ENCODE measurements at places on chromosomes 13 and 19.
A peak's percentile ranks its signal among the peaks of the same experiment; 100 is the strongest.

GRCh38 chr13:22862478-22862877, 318.3 kb upstream of the SGCG start:
- DNase-seq, result no peak

- no peak for DNase-seq
Observed at GRCh38 chr13:80379245-80379644, 38.3 kb upstream of the SPRY2 start.

DNA sequence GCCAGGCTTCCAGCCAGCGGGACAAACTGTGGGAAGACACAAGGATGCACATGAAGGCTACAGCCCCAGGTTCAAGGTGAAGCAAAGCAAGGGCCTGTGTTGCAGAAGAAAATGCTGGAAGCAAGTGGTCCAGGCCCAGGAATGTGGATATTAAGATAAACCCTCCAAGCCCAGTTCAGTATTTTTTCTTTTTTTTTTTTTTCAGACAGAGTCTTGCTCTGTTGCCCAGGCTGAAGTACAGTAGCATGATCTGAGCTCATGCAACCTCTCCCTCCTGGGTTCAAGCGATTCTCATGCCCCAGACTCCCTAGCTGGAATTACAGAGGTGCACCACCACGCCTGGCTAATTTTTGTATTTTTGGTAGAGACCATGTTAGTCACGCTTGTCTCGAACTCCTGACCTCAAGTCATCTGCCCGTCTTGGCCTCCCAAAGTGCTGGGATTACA, 4.4 kb downstream of the PRDX2 start:
- DNase-seq, result no peak

- no peak for DNase-seq
Observed at GRCh38 chr19:38006361-38007045, 99.5 kb downstream of the SIPA1L3 start.

DNA sequence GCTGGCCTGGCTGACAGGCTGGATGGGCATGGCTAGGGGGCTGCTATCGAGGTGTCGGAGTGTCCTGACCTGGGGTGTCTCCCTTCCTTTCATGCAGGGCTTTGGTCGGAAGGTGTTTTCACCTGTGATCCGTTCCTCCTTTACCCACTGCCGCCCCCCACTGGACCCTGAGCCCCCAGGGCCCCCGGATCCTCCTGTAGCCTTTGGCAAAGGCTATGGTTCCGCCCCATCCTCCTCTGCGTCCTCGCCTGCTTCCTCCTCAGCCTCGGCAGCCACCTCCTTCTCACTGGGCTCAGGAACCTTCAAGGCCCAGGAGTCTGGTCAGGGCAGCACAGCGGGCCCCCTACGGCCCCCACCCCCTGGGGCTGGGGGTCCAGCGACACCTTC, 11.8 kb upstream of the PRR19 start:
- no peak for DNase-seq

- peak; percentile 89 for DNase-seq
Observed at GRCh38 chr13:27960362-27961226, 8.5 kb downstream of the CDX2 start.

DNA sequence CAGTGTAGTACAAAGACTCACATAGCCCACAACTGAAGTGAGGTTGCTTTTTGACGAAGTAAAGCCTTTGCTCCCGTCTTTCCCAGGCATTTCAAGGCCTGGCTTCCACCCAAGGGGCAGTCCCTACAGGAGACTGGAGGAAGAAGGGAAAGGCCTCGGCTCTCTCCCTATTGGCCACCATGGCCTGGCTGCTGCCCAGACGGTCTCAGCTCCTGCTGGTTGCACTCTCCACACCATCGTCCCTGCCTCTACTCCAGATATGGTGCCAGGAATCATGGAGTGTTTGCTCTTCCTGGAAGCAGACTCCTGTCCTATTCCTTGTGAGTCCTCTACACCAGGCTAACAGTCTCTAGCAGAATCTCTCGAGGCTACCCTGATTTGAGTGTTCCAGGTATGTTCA, 124.1 kb upstream of the UQCRFS1 start:
- DNase-seq, result no peak

- no peak for DNase-seq
Observed at GRCh38 chr19:13493516-13494310, 12.6 kb downstream of the CACNA1A start.

DNA sequence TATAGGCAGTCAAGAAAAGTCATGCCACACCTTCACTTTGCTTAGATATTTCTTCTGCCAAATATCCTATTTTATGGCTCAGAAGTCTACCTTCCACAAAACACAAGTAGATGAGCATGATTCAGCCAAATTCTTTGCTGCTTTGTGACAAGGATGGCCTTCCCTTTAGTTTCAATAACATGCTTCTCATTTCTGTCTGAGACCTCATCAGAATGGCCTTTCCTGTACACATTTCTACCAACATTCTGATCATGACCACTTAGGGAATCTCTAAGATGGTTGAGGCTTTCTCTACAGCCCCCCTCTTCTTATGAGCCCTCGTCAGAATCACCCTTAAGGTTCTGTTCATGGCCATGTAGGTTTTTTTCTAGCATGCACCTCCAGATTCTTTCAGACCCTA, 96.2 kb downstream of the COL4A2 start:
- no peak for DNase-seq

- no peak for DNase-seq
Observed at GRCh38 chr13:29801737-29802305, 48.6 kb downstream of the UBL3 start.

GRCh38 chr13:110089815-110090214, 217.1 kb downstream of the COL4A1 start:
- DNase-seq, result no peak

GRCh38 chr13:44312834-44313551, 60.6 kb upstream of the SERP2 start:
- no peak for DNase-seq

- no peak for DNase-seq
Observed at GRCh38 chr13:110664041-110664440, 41.9 kb downstream of the CARS2 start.

- peak; percentile 34 for DNase-seq
Observed at GRCh38 chr19:15072930-15073647, 8.9 kb upstream of the OR1I1 start.

DNA sequence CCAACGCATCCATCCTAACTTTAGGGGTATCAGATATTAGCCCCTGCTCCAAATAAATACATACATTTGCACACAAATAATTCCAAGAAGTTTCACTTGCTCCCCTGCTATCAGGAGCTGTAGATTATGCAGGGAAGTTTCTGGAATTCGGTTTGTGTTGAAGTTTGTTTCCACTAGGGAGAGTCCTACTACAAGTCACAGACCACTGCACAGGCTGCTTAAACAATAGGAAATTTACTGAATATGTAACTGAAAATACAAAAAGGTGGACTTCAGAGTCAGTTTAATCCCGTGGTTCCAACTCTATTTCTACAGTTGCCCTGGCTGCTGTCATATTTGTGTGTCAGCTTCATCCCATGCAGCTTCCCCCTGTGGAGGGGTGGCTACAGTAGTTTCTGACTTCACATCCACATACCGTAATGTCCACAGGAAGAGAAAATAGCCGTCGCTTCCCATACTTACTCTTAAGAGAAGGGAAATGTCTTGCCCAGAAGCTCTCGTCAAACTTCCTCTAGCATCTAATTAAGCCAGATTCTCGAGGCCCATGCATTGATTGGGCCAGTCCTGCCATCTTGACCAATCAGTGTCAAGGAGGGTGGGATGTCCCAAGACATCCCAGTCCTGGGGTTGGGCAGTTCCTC, 286.6 kb downstream of the COG6 start:
- DNase-seq, result no peak

GRCh38 chr13:41306271-41307145, 4.6 kb upstream of the NAA16 start:
- no peak for DNase-seq

DNA sequence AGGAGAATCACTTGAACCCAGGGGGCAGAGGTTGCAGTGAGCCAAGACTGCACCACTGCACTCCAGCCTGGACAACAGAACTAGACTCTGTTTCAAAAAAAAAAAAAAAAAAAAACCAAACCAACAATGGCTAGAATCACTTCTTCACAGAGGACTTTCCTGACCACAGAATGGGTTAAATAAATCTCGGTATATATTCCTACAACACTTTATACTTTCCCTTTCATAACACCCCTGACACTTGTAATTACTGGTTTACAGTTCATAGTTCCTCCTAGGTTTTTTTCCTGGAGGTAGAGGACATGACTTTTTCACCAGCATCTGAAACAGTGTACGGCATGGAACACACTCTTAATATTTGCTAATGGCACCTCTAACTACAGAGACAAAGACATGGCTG, 31.4 kb downstream of the ZDHHC20 start:
- no peak for DNase-seq

DNA sequence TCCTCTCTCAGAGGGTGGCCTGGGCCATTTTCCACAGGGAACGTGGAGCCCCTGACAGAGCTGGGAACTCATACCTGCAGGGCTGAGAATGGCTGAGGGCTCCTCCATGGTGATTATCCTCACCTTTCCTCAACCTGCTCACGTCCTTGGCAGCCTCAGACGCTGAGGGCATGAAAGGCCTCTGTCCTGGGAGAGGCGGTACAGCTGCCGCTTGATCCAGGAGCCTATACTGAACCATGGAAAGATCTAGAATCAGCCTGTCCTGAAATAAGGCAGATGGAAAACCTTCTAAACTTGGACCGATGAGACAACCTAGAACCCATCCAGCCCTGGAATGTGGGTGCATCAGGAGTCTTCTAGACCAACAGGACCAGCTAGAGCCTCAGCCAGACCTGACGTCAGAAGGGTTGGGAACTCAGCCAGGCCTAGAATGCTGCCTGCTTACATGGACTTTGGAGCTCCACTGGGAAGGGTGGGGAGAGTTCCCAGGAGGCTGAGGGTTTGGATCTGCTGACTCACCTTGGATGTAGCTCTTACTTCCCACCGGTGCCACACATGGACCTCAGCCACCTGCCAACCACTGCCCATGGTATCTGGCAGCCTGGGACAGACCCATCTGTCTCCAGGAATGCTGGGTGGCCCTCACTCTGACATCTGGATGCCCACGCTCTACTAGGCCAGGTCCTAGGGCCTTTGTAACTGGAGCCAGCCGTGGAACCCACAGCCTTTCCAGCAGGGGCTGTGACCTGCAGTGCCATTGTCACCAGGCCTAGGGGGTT, 7.5 kb downstream of the KCTD15 start:
- DNase-seq, result no peak

DNA sequence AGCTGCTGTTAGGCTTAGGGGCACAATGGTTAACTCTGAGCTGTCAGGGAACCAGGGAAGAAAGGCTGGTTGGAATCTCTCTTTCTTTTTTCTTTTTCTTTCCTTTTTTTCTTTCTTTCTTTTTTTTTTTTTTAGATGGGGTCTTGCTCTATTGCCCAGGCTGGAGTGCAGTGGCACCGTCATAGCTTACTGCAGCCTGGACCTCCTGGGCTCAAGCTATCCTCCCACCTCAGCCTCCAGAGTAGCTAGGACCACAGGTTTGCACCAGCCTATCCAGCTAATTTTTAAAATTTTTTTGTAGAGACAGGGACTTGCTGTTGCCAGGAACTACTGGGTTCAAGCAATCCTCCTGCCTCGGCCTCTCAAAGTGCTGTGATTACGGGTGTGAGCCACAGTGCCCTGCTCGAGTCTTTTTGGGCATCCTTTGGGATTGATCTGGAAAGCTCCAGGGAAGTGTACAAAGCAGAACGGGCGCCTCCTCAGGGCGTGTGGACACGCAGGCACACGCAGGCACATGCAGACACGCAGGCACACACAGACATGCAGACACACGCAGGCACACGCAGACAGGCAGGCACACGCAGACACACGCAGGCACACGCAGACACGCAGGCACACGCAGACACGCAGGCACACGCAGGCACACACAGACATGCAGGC, 99.2 kb downstream of the GADD45B start:
- no peak for DNase-seq

GRCh38 chr19:47239610-47240296, 8.8 kb upstream of the BBC3 start:
- peak; percentile 83 for DNase-seq

GRCh38 chr19:11560404-11561051, 1.5 kb upstream of the ELOF1 start:
- peak; percentile 66 for DNase-seq

GRCh38 chr19:6223461-6224307, 56.1 kb downstream of the MLLT1 start:
- no peak for DNase-seq

DNA sequence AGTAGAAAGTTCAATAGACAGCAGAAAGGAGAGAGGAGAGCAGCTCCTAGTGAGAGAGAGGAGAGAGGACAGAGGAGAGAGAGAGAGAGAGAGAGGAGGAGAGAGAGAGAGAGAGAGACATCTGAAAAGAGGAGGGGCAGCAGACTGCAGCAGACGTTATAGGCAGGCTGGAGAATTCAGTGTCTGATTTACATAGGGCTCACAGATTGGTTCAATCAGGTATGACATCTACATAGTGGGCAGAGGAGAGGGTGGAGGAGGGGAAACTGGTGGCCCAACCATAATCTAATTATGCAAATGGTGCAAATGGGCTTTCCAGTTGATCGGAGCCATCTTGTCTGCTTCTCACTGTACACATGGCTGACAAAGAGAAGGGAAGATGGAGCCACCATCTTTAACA, 221.3 kb upstream of the TRPC4 start:
- no peak for DNase-seq

- DNase-seq, result no peak
Observed at GRCh38 chr13:100608489-100608888, 19.9 kb upstream of the GGACT start.

DNA sequence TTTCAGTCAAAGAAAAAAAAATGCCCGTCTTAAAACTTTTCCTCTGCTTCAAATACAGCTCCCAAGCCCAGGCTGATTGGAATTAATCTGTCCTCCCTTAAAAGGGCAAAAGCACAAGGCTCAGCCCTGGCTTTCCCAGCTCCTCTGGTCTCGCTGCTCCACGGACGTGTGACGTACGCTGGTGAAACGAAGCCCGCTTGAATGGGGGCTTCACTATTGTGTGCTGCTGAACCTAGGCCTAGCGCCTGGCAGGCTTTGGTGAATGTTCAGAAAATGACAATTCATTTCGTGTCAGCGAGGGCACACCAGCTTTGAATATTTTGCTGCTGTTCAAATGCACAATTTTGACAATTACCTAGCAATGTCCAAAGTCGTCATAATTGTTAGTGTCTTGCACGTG, 615 bp upstream of the ZNF135 start:
- DNase-seq, result no peak

- DNase-seq, result no peak
Observed at GRCh38 chr13:66139701-66140100, 1090.4 kb downstream of the PCDH9 start.

GRCh38 chr13:48580896-48581295, 48.0 kb upstream of the RCBTB2 start:
- no peak for DNase-seq

DNA sequence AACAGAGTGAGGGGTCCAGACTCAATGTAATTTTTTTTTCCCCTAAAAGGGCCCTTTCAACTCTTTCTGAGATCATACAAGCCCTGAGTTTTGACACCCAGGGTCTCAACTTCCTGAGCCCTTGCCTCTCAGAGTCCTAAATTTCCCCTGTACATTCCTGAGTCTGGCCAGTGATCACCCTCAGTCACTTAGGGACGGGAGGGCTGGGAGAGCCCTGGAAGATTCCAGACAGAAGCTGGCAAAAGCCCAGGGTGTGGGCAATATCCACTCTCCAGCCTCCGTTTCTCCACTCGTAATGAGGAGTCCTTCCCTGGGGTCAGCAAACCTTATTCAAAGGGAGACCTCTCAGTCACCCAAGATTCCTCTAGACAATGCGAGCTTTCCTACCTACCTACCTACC, 1.6 kb downstream of the PPP1R13L start:
- DNase-seq, result no peak

- DNase-seq, result no peak
Observed at GRCh38 chr13:110433014-110433413, 125.9 kb downstream of the COL4A2 start.

All from WTC11 (cell line).